ENCODE measurements at places on chromosomes 6 and 20.

DNA sequence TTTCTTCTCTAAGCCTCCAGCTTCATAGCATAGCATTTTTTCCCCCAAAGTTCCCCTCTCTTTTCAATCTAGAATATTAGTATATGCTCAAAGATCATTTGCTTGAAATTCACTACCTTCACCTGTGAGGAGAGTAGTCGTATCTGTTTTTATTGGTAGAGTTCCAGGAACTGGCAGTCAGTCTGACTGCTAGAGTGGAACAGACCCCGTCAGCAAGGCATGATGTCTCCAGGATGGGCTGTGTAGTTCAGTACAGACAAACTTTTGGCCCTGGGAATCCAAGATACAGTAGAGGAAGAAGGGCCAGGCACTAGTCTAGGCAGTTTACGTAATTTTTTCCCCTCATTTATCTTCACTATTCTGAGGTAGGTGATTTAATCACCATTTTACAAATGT lies 29.1 kb downstream of the RALY start:
- no peak for DNase-seq

DNA sequence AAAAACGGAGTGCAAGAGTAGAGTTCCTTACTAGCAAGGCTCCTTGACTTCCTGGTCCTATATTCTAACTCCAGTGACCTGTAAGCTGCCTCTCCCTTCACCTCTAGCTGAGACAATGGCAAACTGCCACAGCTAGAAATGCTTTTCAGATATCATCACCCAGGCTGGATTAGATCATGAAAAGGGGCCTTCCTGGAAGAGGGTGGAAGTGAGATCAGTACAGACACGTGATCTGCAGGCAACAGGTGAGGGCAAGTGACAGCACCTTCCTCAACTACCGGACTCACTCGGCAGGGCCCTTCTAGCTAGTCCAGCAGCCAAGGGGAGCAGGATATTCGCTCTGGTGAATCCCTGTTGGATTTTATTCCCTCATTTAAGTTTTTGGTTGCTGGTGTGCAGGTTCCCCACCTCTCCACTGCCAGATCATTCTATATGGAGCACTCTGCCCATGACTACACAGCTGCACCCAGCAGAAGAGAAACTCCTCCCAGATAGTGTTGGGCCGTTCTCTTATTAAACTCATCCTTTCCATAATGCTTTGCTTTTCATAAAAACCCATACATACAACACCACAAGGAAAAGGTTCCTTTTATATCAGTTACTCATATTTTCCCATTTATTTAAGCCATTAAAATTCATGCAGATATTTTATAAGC lies 26.4 kb upstream of the FAM83C start:
- peak; percentile 23 for DNase-seq

GRCh38 chr6:166087246-166087645 lies 80.4 kb downstream of the TBXT start:
- no peak for DNase-seq

- DNase-seq = no peak
These were observed 114.5 kb downstream of the SYCP2 start for GRCh38 chr20:59818911-59819310.

GRCh38 chr20:41086402-41087324 lies 50.7 kb upstream of the PLCG1 start:
- no peak for DNase-seq

DNA sequence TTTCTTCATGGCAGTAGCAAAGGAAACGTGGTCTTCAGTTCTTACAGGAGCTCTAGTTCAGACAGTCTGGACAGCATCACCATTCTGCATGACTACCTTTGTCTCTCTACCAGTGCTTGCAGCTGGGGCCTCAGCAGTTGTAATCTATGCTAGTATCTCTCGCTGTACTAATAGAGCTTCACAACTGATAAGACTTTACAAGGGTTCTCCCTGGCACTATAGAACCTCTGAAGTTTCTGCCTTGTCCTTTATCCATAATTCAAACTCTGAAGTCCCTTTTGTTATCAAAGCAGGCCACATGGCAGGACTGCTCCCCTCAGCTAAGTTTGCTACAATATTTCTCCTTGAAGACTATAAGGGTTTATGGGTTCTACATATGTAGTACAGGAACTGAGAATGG lies 842.1 kb upstream of the ADGRB3 start:
- DNase-seq = no peak

- no peak for DNase-seq
These were observed 67.5 kb upstream of the TFB1M start for GRCh38 chr6:155381673-155382337.

DNA sequence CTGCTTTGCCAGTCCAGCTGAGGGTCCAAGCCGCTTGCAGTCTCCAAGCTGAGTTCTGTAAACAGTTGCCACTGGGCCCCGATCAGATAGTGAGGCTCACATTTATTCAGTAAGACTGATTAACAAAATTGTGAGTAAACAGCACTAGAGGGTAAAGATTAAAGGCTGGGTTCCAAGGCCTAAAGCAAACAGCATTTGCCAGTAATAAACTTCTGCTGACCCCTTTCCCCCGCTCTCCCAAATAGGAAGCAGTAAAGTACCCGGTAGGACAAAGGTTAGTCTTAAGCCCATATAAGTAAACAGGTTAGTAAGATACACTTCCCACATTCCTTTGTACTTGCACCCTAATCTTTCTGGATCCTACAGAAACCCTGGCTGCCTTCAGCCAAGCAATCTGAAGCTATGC lies 181.8 kb downstream of the MEI4 start:
- no peak for DNase-seq

DNA sequence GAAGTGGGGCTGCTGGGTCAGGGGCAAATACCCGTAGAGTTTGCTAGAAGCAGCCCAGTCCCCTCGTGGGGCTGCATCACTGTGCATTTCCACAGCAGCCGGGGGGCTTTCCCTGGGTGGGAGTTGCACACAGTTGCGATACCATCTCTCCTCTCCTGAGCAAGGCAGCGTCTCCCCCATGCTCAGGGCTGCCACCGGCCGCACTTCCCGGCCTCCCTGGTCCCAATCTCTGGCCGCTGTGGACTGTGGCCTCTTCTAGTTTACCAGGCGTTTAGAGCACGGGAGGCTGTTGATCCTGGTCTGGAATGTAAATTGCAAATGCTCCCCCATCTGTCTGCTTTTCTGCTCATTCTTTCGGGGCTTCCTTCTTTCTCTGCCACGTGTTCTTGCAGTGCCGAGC lies 31.1 kb downstream of the OSBPL2 start:
- no peak for DNase-seq

DNA sequence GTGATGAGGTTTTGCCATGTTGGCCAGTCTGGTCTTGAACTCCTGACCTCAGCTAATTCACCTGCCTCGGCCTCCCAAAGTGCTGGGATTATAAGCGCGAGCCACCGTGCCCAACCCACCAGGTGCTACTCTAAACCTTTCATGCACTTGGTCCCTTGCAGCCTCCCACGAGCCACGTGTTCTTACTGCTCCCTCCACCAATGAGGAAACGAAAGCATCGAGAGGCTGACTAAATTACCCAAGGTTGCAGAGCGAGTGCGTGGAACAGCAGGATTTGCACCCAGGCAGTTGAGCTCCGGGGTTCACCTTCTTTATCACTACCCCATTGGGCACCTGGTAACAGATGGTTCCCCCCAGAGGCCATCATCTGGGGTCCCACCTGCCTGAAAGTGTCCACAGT lies 208.3 kb downstream of the LY86 start:
- no peak for DNase-seq

- peak; percentile 19 for DNase-seq
These were observed 532 bp upstream of the PM20D2 start for GRCh38 chr6:89145091-89145955.

- DNase-seq = no peak
These were observed 69.2 kb upstream of the TBC1D7 start for GRCh38 chr6:13397359-13398068.

- peak; percentile 46 for DNase-seq
These were observed 38.3 kb upstream of the ID1 start for GRCh38 chr20:31566658-31567379.

GRCh38 chr6:140078561-140079125 lies 704.2 kb upstream of the CITED2 start:
- no peak for DNase-seq

- no peak for DNase-seq
These were observed 77.9 kb downstream of the FKBP5 start for GRCh38 chr6:35610830-35611229.

DNA sequence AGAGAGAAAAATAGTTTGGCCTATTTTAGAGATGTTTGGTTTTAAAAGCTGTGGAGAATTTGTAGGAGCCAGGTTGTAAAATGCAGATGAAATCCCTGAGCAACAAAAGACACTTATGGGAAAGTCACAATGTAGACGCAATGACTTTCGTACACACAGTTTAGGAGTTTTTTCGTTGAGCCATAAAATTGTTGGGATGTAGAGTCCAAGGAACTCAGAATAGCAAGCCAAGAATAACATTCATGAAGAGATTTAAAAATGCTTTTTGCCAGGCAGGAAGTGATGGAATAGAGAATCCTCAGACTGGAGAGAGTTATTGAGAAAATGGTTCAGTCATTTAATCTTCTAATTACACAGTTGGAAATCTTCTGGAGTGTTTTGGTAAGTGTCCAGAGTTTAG lies 11.5 kb upstream of the PROKR2 start:
- DNase-seq = no peak

GRCh38 chr6:2141644-2142290 lies 103.6 kb downstream of the GMDS start:
- no peak for DNase-seq

DNA sequence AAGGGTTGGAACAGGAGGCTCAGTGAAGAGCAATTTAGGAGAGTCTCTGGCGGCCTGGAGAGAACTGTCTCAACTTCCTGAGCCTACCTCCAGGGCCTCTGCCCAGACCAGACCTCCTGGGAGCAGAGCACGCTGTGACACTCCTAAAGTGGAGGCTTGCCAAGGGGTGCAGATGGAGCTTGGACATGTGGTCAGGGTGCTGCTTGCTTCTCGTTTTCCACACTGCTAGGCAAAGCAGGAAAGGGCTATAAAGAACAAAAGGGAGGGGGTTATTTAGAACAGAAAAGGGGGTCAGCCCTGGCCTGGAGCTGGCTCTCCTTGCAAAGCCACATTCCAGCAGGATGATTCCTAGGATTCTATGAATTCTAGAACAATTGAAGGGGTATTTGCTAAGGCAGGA lies 145.7 kb upstream of the GGTLC1 start:
- DNase-seq = no peak

GRCh38 chr6:99780556-99780885 lies 173.9 kb downstream of the PRDM13 start:
- no peak for DNase-seq

DNA sequence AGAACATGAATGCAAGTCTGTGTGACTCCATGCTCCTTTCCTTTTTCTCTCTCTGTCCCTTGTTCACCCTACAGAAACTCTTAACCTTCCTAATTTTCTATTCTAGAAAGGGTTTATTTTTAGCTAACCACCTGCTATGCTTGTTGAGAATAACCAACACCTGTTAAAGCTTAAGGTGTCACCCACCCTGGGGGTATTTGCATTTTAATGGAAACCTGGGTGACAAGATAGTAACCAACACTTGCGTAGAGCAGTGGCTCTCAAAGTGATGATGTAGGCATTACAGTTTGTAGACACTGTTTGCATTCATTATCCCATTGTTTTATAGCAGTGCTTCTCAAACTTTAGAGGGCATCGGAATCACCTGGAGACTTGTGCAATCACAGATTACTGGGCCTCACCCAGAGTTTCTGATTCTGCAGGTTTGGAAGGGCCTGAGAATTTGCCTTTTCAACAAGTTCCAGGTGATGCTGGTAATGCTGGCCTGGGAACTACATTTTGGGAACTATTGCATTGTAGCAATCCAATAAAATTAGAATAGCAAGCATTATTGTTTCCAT lies 114.4 kb upstream of the ARMC2 start:
- DNase-seq = no peak

- no peak for DNase-seq
These were observed 2.2 kb upstream of the IL20RA start for GRCh38 chr6:137046871-137047412.

DNA sequence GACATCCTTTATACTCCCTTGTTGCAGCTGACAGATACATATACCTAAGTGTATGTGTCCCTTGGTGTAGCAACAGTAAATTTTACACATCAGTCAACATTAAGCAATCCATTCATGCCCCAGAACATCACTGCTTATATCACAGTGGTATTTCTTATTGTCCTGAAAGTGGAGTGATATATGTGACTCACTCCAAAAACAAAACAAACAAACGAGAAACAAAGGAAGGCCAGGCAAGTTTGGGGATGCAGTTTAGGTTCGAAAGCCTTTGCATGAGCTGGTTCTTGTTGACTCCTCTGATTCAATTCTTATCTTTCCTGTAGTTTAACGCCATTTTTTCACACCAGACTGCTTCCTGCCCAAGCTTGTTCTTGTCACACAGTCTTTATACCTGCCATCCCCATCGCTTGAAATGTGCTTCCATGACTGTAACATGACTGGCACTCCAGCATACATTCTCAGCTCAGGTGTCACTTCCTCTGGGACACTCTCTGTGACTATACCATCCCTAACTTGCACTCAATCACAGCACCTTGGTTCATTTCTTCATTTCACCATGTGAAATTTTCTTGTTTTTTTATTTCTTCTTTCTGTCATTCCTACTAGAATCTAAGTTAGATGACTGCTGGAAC lies 125.0 kb upstream of the TSHZ2 start:
- DNase-seq = no peak

DNA sequence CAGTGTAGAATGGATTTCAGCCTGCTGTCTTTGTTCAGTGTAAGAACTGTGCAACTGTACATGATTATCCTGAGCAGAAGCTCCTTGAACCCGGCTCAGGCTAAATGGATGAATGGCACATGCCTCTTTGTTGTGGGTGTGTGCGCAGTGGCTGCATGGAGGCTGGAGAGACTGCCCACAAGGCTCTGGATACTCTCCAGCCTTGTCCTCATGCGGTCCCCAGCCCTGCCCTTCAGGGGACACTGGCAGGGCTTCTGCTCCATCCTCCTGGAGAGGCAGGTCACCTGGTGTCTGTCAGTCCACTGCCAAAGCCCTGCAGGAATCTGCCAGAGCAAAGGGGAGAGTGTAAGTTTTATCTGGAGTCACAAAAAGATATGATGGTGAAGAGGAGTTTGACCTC lies 241.7 kb upstream of the EXOC2 start:
- DNase-seq = no peak

DNA sequence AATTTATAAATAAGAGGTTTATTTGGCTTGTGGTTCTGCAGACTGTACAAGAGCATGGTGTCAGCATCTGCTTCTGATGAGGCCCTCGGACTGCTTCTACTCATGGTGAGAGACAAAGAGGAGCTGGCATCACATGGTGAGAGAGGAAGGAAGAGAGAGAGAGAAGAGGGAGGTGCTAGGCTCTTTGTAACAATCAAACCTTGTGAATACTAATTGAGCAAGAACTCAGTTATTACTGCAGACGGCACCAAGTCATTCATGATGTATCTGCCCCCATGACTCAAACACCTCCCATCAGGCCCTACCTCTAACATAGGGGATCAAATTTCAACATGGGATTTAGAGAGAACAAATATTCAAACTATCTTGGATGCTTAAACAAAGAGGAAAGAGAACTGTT lies 6.3 kb upstream of the SIRPG start:
- DNase-seq = no peak

DNA sequence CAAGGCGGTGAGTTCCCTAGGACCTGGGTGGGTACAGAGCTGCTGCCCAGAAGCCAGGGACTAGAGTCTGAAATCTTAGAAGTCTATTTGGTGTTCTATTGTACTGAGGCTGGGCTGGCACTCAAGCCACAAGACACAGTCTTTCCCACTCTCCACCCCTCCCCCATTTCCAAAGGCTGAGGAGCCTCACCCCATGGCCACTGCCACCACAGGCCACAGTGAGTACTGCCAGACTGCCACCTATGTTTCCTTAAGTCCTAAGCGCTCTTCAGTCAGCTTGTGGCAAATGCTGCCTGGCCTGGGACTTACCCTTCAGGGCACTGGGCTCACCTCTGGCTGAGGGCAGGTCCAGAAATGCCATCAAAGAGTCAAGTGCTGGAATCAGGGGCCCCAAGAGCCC lies 469.3 kb downstream of the HAO1 start:
- no peak for DNase-seq

GRCh38 chr6:26187981-26188635 lies 100.9 kb downstream of the HFE start:
- DNase-seq = peak; percentile 75
